Right renal pelvis (tissue), 4 donors: ENCODE measurements at places on chromosomes 1 and 21.

- DNase-seq, result no peak
Observed at GRCh38 chr1:91753878-91754277, 132.1 kb downstream of the TGFBR3 start.

DNA sequence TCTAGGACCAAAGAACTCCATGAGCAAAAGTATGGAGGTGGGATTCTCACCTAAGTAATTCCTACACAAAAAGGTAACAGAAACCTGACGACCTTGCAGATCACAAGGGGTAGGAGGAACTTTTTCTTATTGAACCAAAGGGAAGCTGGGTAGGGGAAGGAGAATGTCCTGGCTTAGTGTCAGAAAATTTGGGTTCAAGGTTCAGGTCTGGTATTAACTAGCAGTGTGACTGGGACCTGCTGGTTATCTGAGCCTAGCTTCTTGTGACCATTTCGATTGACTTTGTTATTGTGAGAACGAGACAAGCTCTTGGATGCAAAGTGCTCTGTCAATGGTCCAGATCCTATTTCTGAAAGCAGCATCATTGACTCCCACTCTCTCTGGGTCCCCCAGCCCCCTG, 5.0 kb upstream of the SNX27 start:
- no peak for DNase-seq

DNA sequence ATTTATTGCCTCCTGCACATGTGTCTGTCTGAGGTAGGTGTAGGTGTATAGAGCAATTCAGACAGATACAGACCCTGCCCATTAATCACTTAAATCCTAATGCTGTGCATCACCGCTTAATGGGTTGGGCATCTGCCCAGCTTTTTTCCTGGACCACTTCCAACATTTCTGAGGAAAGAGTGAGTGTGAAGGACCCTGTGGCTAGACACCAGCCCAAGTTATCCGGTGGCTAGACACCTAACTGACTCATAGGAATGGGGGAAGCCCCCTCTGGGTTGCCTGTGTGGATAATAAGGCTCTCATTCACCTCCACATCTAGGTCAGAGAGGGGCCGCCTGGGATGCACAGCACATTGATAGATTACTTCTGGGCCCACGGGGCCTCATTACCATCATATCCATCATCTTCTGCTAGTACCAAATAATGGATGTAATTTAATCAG, 121.1 kb upstream of the RAVER2 start:
- no peak for DNase-seq

DNA sequence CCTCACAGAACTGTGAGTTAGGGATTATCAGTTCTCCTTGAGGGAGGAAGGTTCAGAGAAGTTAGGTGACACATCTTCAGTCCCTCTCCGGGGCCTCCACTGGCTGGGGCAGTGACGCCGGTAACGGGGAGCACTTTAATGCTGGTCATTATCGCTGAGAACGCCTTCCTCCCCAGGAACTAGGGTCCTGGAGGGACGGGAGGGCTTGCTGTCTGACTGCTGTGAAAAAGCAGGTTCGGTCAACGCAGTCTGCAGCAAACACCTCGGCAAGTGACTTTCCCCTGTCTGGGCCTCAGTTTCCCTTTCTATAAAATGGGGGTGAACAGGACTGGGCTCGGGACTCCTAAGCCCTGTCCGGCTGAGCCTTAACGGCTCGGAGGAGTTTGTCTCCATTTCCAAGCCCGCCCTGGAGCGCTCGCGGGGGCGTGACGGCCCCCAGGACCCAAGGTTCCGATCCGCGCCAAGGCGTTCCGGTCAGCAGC, 341 bp upstream of the TMEM61 start:
- DNase-seq, result no peak

DNA sequence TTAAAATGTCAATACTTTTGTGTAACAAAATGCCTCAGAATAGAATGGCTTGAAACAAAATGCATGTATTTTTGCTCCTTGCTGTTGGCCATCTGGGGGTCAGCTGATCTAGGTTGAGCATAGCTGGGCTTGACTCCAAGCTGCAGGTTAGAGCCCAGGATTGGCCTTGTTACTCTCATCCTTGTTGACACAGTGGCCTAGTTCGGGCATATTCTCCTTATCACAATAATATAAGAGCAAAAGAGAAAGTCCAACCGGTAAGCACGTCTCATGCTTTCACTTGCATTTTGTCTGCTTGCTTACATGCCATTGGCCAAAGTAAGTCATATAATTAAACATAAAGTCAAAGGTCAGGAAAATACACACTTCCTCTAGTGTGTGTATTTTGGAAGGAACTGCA, 456.2 kb downstream of the KCNT2 start:
- no peak for DNase-seq

DNA sequence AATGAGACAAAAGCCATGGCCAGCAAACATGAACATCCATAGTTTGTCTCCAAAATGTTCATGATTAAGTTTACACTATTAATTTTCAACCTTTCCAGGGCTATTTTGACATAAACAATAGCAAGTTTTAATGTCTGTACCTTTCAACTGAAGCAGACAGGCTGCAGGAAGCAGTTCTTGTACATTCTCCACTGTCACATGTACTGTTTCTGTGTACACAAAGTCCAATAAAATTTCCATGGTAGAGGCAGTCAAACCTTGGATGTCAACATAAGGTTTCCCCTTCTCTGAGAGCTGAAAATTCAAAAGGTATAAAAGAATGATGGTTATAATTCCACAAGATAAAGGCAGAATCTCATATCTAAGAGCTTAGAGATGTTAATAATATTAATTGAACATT, 7.4 kb downstream of the KLHL12 start:
- DNase-seq, result no peak

DNA sequence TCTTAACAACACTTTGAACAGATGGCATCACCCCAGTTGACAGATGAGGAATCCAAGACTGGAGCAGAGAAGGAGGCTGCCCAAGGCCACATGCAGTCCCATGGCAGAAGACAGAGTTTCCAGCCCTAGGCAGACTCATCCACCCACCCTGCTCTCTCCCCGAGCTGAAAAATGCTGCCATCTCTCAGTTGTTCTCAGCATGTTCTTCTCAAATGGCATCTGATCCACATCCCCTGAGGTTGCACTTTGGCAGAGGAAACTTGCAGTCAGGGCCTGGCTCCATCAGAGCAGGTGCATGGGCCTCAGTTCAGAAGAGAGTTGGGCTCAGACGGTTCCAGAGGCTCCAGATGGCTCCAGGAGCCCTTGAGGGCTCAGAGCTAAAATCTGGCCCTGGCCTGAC, 709.4 kb downstream of the MATN1 start:
- DNase-seq, result no peak

- no peak for DNase-seq
Observed at GRCh38 chr1:111704776-111705175, 34.4 kb downstream of the INKA2 start.

GRCh38 chr1:175353066-175353465, 160.5 kb upstream of the KIAA0040 start:
- DNase-seq, result no peak

DNA sequence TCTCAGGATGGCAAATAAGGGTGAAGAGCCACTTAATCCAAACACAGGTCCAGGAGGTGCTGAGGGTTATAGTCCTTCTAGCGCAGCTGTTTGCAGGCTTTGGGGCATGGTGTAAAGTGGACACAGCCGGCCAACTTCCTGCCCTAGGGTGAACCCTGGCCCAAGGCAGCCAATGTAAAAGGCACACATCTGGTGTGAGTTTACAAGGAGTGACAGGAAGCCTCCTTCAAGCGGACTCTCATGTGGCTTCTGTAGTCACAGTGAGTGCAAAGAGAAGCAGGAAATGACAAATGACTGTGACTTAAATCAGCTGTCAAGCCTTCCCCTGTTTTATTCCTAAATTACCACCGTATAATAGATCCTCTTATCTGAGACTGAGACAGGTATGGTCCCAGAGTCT, 213.0 kb downstream of the CRB1 start:
- no peak for DNase-seq

DNA sequence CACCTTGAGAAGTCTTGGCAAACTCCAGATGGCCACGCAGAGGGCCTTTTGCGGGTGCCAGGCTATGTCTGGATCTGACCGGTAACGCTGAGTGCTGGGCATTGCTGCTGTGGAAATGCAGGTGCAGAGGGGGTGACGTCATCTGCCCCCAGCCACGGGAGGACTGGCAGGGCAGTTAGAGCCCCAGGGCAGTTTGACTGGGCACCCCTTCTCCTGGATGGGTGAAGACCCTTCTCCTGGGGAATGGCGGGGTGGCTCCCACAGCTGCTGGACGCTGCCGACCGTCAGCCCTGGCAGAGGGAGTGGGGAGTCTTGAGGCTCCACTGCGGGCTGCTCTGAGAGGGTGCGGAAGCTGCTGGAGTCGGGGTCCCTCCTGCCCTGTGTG, 12.6 kb upstream of the EDN2 start:
- DNase-seq, result no peak

DNA sequence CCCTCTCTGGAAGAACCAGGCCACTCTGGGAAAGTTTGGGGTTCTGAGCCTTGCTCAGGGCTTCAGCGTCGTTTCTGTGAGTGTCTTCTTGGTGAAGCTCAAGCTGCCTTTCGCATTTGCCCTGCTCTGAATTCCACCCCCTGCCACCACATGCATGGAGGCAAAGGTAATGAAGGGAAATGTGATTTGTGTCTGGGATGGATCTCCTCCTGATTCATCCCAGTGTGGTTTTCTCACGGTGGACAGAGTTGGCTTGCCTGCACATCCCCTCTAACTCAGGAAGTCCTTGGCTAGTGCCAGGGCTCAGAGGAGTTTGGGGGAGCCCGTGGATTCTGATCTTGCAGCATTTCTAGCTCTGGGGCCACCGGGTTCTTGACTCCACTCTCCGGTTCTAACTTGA, 173.6 kb upstream of the RAB4A start:
- DNase-seq, result no peak

DNA sequence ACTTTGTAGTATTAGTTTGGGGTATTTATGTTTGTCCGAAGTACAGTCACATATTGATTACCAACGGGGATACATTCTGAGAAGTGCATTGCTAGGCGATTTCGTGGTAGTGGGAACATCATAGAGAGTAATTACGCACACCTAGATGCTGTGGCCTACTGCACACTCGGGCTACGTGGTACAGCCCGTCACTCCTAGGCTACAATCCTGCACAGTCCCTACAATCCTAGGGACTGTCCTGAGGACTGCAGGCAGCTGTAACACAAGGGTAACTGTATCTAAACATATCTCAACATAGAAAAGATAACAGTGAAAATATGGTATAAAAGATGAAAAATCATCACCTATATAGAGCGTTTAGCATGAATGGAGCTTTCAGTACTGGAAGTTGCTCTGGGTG, 18.6 kb downstream of the EXOC8 start:
- DNase-seq, result no peak

GRCh38 chr21:39048064-39048463, 135.2 kb downstream of the PSMG1 start:
- DNase-seq, result peak; percentile 47

DNA sequence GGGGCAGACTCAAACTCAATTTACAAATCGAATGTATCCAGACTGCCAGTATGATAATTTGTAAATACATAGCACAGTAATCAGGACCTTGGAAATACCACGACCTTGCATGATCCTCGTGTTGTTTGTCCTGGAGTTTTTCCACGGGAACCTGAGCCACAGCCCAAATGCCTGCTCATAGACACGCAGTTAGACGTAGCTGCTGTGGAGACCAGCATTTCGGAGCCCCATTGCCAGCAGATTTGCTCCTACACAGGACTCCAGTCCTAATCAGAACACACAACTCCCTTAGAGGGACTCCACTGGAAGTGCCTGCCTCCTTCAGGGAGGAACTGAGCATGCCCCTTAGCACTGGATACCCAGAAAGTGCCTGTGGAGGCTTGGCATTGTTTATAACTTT, 163.2 kb downstream of the GALNT2 start:
- DNase-seq, result no peak

DNA sequence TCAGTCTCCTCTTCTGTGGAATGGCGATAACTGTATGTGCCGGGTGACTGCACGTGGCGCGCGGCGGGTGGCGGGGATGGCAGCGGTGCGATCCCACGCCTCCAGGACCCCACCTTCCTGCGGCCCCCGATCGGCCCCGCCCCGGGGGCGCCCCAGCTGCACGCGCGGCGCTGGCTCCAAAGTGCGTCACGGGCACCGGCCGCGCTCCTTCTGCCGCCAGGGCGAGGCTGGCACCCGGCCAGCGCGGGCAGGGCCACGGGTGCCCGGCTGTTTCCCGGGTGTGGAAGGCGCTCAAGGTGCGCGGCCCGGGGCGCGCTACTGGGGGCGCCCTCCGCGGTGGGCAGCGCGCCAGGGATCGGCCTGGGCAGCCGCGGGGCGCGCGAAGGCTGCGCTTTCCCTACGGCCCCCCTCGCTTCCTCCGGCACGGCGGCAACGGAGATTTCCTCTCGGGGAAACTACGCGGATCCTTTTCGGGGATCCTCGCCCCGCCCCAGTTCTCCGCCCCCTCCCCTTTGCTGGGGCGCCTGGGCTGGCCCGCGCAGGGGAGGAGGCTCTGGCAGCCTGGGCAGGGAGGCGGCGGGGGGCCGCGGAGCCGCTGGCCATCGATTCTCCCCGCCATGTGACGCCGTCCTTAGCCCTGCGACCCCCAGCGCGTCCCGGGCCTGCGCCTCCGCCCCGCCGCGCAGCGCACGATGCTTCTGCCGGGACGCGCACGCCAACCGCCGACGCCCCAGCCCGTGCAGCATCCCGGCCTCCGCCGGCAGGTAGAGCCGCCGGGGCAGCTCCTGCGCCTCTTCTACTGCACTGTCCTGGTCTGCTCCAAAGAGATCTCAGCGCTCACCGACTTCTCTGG, at the start of gene EVA1C:
EVA1C (plus strand) TSS at position 545 of the 853 bp plus-strand sequence; CDS start at position 693, 148 bp downstream.
- DNase-seq, result no peak

- no peak for DNase-seq
Observed at GRCh38 chr1:20588634-20589225, at the start of gene CDA. TSS of gene CDA (plus strand) at chr1:20589097. CDS start at chr1:20589130, 33 bp downstream.

GRCh38 chr1:111768625-111769024, 12.9 kb downstream of the DDX20 start:
- DNase-seq, result no peak

DNA sequence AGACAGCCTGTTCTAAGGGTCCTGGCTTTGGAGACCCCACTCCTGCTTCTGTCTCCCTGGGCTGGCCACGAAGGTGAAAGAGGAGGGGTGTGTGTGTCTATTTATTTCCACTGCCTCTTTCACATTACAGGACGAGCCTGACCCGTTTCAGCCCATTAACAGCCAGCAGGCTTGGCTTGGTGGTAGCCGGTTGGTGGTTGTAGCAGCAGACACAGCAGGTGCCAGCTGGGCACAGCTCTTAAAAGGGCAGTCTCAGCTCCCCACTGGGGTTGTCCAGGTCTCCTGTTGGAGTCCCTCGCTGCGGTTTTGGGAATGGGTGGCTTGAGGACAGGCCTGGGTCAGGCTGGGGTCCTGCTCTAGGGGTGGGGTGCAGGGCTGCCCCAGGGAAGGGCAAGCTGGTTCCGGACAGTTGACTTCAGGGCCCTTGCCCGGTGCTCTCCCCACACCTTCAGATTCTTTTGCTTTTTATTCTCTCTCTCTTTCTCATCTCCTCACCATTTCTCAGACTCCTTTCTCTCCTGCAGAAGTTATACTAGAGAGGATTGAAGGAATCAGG, 84.6 kb downstream of the ACTL8 start:
- DNase-seq, result no peak

DNA sequence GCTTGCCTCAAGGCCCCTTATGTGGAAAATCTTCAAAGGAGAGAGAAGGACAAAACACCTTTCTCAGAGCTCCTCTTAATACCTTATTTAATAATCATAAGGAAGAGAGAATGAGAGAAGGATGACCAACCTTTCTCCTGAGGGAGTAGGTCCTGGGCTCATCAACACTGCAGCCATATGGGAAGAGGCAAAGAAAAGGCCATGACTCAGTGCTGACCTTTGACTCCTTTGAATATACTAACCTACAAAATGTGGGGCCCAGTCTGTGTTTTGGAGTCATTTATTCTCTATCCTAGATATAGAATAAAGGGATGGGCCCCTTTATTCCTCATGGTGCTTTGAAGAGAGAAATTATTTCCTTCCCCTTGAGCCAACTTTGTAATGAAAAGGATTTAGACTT, 38.3 kb downstream of the CAMSAP2 start:
- no peak for DNase-seq

GRCh38 chr21:43866260-43866629, 1.2 kb downstream of the AGPAT3 start:
- DNase-seq, result no peak
